ENCODE measurements at places on chromosomes 6 and 20.

DNA sequence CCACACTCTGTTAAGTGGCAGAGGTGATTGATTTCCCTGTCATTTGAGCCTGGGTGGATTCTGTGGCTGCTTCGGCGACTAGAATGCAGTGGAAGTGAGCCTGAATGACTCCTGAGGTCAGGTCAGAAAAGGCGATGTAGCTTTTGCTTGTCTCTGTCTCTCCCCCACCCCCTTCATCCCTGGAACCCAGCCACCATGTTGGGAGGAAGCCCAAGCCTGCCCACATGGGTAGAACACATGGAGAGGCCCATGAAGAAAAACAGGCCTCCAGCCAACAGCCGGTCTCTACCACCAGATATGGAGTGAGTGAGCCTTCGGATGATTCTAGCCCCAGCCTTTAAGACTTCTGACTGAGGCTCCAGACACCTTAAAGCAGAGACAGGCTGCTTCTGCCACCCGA is 181.0 kb downstream of the TFAP2C start:
- no peaks in the 10 kb centered on the region for H3K36me3 ChIP-seq
- DNase-seq, result no peak
- peaks cover 27% of the 10 kb centered on the region for H3K4me1 ChIP-seq
- no peak overlapping the region for H3K4me3 ChIP-seq
- no peaks in the 10 kb centered on the region for H3K27me3 ChIP-seq

DNA sequence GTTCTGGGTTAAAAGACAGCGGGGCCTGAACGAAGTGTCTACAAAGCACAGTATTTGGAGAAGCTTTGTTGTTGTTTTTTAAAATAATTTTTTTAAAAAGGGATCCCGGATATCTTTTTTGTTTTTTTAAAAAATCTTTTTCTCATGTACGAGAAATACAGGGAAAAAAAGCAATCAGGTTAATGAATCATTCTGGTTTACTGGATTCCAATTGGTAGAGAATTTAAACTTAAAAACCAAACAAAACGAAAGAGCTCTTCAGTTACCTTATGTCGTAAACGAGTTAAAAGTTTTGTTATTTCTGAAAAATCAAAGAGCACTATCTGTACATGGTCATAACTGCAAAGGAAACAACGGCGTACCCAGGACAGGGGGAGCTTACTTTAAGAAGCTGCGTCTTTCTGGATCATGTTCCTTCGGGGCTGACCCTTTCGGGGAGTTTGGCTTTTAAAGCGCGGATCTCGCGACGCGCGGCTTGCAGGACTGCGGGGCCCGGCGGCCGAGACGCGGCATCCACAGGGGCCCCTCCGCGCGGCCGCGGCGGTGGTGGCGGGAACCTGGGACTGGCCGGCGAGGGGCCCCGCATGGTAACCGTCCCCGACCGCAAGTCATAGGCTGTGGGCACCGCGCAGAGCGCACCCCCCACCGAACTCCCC is 927 bp downstream of the IL20RA start:
- peak overlapping the region; percentile 77 for H3K4me3 ChIP-seq
- H3K4me1 ChIP-seq, result peaks cover 4% of the 10 kb centered on the region
- peaks cover 58% of the 10 kb centered on the region for H3K27me3 ChIP-seq
- H3K27ac ChIP-seq, result no peak overlapping the region

GRCh38 chr6:113172531-113172966 is 684.6 kb upstream of the MARCKS start:
- H3K36me3 ChIP-seq, result peaks cover 4% of the 10 kb centered on the region
- no peak overlapping the region for H3K4me3 ChIP-seq
- DNase-seq, result no peak
- no peaks in the 10 kb centered on the region for H3K27me3 ChIP-seq

DNA sequence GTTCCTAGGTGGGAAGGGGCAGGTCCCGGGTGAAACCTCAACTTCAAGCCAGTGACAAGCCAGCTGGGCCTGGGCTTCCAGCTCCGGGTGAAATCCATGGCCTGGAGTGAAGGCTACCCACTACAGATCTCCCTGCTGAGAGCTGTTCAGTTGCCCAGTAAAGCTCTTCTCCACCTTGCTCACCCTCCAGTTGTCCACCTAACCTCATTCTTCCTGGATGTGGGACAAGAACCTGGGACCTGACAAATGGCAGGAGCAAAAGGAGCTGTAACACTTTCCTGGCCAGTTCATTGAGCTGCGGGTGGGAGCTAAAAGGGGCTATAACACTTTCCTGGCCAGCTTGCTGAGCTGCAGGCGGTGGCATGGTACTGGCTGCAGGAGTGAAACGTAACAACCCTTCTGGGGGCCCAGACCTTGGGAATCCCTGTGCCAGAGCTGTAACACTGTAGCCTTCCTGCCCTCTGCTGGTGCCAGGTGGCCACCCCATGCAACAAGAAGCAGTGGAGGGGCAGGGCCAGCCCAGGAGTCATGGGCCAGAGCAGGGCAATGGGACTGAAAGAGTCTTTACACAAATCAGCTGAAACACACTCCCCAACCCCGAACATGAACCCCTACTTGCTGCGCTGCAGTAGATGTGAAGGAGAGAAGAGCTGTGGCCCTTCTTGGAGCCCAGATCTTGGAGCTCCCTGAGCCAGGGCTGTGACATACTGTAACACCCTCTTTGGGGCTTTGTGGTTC is 3.6 kb upstream of the HINT3 start:
- DNase-seq, result no peak
- H3K4me1 ChIP-seq, result peaks cover 4% of the 10 kb centered on the region

DNA sequence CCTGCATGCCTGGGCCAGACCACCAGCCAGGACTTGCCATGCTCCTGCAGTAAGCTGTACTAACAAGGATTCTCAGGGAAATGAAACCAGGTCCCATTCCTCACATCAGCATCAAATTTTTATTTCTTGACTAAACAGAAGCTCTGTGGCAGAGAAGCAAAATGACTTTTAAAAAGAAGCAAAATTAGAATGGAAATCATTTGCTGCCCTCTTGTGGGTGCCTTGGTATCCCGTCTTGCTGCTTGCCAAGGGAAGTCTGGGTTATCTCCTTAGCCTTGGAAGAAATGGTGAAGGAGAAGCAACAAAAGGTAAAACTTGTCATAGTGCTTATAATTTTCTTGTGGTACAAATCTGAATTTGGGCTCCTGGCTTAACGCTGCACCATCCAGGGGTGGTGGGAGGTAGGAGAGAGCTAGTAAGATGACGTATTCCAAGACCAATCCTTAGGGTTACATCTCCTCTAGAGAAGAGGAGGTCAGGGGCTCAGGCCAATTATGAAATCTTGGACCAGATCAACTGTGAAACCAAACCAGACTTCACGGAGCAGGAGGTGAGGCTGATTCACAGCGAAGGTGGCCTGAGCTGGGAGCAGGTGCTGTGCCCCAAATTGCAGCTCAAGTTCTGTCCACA is 107.5 kb downstream of the FAXC start:
- H3K4me3 ChIP-seq, result no peak overlapping the region
- H3K27me3 ChIP-seq, result peaks cover 37% of the 10 kb centered on the region
- no peak overlapping the region for H3K27ac ChIP-seq
- DNase-seq, result no peak
- no peaks in the 10 kb centered on the region for H3K4me1 ChIP-seq

DNA sequence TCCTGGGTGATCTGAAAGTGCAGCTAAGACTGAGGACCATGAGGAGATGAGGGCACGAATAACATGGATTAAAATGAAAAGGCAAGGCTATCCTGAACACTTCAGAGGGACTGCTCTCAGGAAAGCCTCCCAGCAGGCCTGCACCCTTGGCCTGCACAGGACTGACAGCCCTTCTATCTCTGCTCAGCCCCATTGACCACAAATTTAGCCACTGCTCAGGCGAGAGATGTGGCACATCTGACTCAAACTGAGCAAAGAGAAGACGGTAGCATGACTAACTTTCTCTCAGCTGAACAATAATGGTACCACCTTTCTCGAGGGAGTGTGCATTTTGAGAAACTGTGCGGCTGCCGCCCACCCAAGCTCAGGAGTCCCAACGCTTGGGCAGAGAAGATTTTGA is 257.5 kb downstream of the ADGB start:
- no peak overlapping the region for H3K27ac ChIP-seq
- no peaks in the 10 kb centered on the region for H3K36me3 ChIP-seq
- no peak overlapping the region for H3K4me3 ChIP-seq
- no peaks in the 10 kb centered on the region for H3K27me3 ChIP-seq
- peaks cover 7% of the 10 kb centered on the region for H3K4me1 ChIP-seq

DNA sequence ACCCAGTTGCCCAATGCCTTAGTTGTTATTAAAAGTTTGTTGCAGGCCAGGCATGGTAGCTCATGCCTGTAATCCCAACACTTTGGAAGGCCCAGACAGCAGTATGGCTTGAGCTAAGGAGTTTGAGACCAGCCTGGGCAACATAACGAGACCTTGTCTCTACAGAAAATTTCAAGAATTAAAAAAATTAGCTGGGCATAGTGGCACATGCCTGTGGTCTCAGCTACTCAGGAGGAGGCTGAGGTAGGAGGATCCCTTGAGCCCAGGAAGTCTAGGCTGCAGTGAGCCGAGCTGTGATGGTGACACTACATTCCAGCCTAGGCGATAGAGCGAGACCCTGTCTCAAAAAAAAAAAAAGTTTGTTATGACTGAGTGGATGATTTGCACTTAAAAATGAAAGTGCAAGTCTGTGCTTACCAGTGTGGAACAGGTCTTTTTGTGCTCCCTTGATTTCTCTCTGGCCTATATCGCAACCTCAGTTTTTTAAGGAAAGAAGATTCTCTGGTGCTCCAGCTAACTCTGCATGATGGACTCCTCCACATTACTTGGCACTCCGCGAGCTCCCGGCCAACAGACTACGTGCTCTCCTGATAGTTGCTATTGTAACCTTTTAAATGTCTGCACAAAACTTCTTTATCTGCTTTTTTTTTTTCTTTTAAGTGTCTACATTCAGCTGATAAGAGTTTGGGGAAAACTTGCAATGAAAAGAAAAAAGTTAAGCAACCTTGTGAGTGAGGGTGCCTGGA is 22.1 kb downstream of the ZKSCAN3 start:
- no peaks in the 10 kb centered on the region for H3K4me1 ChIP-seq
- peaks cover 24% of the 10 kb centered on the region for H3K36me3 ChIP-seq
- no peak overlapping the region for H3K27ac ChIP-seq
- no peaks in the 10 kb centered on the region for H3K27me3 ChIP-seq

GRCh38 chr20:13166011-13166410 is 55.1 kb upstream of the ISM1 start:
- H3K27me3 ChIP-seq, result no peaks in the 10 kb centered on the region
- H3K4me3 ChIP-seq, result no peak overlapping the region
- H3K27ac ChIP-seq, result no peak overlapping the region
- H3K4me1 ChIP-seq, result peaks cover 17% of the 10 kb centered on the region
- no peak for DNase-seq

DNA sequence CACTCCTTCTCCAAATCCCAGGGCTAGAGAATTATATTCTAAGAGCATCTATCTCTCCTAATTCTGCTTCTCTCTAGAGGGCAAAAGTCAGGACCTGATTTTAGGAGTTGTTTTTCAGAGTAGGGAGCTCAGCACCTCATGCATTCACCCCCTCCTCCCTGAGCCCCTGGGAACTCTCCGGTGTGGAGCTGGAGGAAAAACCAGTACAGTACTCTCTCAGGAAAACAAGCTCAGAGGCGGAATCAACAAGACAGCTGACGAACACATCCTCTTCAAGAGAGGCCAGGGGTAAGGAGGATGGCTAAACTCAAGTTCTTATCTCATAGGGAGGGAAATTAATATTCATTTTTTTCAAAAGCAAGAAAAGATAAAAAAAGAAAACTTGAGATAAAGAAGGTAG is 120.1 kb upstream of the CDYL start:
- DNase-seq, result no peak
- peaks cover 3% of the 10 kb centered on the region for H3K4me1 ChIP-seq
- H3K27ac ChIP-seq, result no peak overlapping the region
- H3K27me3 ChIP-seq, result no peaks in the 10 kb centered on the region
- H3K4me3 ChIP-seq, result no peak overlapping the region
